ENCODE measurements at places on chromosomes 12 and 14.

DNA sequence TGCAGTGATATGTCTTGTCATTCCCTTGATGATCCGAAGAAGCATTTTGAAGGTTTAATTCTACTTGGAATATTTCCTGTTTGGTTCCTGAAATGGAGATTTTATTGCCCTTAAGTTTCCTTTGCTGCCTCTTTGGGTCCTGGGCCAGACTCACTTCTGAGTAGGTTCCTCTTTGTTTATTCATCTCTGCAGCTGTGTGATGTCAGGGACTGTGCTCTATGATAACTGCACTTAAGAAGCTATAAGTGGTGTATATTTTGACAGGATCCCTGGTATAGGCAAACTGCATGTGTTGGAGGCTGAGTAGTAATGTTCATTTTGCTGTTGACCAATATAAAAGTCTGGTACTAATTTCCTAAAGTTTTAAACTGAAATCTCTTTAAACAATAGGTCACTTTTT lies at the start of gene KLRC4:
KLRC4 (minus strand) TSS at position 366 of the 400 bp plus-strand sequence; CDS start at position 184, 182 bp downstream.
- DNase-seq: no peak

DNA sequence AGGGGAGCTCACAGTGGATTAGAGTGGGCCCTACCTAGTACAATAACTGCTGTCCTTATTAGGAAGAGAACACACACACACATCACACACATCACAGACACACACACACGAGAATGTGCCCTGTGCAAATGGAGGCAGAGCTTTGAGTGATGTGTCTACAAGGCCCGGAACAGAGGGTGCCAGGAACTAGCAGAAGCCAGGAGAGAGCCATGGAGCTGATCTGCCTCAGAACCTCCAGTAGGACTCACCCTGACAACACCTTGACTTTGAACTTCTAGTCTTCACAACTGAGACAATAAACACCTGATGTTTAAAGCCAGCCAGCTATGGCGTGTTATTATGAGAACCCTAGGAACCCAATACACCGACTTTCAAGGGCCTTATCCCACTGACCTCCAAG lies 29.7 kb upstream of the FKBP4 start:
- no peak for DNase-seq

DNA sequence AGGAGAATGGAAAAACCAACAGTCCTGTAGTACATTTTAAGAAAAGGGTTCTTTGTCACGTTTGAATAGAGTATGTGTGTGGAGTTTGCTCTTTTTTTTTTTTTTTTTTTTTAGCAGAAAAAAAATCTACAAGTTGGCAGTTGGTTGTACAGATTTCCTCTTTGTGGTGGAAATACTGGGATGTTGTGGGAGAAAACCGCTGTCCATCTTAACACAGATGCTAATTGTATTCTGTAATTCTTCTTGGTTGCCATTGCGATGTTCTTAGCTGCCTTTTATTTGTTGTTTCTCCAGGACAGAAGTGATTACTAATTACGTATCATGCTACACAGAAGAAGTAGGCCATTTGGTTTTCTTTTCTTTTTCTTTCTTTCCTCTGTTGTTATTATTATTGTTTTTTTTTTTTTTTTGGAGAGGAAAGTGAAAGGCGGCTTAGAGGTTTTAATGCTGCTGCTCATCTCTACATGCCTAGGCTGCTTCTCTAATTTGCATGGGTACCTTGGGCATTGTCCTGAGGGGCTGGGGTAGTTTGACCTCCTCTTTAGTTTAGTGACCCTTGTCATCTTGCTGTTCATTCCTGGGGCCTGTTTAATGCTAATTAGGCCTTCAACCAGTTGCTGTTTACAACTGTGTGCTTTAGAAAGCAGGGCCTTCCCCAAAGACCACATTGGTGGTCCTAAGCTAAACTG lies 94.7 kb downstream of the TMTC2 start:
- DNase-seq: no peak

- DNase-seq: no peak
Measured at GRCh38 chr12:3947781-3948180, 74.6 kb upstream of the PARP11 start.

GRCh38 chr12:82314406-82314892 lies 43.7 kb downstream of the CCDC59 start:
- no peak for DNase-seq

DNA sequence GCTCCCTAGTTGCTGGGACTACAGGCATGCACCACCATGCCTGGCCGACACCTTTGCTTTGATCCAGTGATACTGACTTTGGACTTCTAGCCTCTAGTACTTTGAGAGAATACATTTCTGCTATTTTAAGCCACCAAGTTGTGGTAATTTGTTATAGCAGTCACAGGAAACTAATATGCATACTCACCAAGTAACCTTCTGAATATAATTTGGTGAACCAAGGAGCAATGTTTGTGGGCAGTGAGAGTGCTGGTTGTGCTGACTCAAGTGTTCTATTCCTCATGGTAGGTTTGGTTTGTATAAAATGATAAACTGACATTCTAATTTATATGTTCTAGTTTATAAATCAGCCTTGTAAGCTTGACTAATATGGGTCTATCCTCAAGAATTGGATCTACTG lies 42.4 kb upstream of the MMP19 start:
- no peak for DNase-seq

DNA sequence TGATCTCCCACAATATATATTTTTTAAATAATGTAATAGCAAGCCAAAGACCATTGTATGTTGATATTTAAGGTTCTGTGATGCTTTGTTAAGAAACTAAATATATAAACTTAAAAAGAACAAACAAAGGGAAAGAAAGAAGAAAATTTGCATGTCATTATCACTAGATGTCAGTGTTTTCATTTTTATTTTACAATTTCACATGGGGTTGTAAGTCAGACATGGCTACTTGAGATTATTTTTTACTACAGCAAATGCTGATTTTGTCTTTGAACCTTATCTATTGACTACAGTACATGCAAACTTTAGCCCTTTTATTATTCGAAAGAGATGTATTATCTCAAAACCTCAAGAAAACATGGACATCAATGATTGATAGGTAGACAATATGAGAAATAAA lies 36.1 kb downstream of the SLCO1C1 start:
- no peak for DNase-seq

- DNase-seq: no peak
Measured at GRCh38 chr14:77955816-77956484, 156.0 kb downstream of the ADCK1 start.

DNA sequence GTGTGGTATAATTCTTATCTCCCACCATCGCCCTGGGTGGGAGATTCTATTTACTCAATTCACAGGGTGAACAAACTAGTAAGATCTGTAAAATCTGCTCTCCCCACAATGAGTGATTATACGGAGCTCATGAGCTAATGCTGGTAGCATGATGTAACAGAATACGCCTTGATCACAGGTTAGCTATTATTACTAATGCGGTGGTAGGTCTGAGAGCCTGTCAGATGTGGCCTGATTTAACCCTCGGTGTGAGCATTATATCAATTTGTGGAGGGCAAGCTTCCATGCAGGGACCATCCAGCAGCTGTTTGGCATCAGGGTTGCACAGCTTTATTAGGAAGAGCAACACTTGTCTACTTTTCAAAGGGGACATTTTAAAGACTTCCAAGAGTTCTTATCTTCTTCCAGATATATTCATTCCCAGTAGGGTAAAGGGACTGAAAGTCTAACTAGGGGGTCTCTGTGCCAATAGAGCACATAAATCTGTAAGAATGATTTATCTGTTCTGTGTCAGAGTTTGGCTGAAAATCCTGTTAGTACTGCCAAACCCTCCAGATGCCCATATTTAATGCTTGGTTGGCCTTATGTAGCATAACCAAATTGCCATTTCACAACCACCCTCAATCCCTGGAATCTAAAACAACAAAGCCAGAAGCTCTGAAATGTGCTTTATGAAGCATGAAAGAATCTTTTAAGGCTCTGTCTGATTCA lies 18.7 kb downstream of the TSHR start:
- no peak for DNase-seq

GRCh38 chr12:56626701-56627100 lies 3.4 kb downstream of the BAZ2A start:
- no peak for DNase-seq

DNA sequence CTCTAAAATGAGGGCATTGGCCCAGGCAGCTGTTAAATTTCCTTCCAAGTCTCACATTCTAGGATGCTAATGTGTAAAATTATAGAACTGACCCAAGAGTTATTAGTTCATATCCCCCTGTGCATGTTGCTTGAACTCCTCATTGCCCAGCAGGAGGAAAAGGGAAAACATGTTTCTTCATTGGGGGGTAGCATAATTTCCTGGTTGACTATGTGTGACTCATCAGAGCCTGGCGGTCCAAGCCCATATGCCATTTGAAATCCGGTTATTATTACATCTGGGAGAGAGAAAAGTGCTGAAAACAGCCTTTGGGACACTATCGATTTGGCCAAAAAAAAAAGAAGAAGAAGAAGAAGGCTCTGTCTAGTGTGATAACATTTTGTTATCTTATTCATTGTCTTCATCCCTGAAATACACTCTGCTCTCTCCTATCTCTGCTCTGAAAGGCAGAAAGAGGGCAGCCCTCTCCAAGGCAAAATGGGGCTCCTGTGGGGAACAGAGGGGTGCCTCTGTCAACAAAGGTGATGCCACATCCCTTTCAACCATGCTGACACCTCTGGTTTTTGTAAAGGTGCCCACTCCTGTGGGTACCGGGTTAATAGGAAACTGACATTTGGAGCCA lies 114.2 kb downstream of the DAD1 start:
- DNase-seq: no peak

DNA sequence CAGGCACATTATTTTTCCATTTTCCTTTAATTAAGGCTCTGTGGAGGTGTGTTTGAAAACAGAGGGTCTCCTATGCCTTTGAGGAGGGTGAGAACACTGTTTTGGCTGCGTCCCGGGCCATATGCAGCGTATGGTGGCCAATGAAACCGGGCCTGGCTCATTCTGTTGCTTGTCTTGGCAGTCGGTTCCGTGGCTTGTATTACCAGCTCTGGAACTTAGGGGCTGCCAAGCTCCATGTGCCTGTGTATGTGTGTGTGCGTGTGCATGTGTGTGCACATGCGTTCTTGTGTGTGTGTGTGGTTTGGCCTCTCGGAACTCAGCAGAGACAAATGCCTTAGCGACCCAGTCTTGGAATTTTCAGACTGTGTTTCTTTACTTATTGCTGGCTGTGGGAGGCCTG lies 2.7 kb downstream of the JDP2 start:
- DNase-seq: no peak

- no peak for DNase-seq
Measured at GRCh38 chr12:119222222-119222951, 43.7 kb downstream of the HSPB8 start.

DNA sequence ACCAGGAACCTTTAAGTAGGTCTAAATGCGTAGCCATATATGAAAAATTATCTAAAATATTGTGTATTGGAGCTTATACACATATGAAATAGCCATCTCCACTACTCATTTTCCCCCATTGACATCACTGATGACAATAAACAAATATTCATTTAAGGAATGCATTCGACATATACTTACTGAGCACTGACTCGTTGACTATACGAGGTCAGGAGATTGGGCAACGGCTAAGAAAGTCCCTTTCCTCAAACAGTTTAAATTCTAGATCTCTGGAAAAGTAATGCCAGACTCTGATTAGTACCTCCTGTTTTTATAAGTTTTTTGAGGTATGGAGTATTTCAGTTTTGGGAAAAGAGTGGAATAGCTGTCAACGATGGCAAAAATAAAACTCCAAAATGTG lies 139.4 kb upstream of the DIO2 start:
- DNase-seq: no peak

DNA sequence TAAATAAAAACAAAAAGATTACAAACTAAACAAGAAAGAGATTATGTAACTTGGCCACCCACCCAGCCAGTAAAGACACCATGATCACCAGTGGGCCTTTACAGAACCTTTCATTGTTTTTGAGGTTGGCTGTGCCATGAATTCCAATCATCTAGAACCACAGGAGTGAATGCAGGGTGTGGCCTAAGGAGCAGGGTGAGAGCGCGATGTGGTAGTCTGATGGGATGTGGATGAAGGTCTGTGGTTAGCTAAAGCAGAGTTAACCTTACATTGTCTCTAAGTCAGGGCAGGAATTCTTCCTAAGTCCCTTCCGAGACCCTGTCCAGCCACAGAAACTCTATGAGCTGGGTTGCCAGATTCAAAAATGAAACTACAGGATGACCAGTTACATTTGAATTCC lies 54.0 kb upstream of the CDKN3 start:
- no peak for DNase-seq

GRCh38 chr14:49640540-49641417 lies 5.7 kb upstream of the DNAAF2 start:
- DNase-seq: no peak

GRCh38 chr12:46442738-46443137 lies 70.2 kb upstream of the SLC38A2 start:
- no peak for DNase-seq

GRCh38 chr12:51592034-51592705 lies 1.1 kb downstream of the SCN8A start:
- no peak for DNase-seq

- no peak for DNase-seq
Measured at GRCh38 chr12:111337371-111337770, 31.5 kb downstream of the PHETA1 start.

DNA sequence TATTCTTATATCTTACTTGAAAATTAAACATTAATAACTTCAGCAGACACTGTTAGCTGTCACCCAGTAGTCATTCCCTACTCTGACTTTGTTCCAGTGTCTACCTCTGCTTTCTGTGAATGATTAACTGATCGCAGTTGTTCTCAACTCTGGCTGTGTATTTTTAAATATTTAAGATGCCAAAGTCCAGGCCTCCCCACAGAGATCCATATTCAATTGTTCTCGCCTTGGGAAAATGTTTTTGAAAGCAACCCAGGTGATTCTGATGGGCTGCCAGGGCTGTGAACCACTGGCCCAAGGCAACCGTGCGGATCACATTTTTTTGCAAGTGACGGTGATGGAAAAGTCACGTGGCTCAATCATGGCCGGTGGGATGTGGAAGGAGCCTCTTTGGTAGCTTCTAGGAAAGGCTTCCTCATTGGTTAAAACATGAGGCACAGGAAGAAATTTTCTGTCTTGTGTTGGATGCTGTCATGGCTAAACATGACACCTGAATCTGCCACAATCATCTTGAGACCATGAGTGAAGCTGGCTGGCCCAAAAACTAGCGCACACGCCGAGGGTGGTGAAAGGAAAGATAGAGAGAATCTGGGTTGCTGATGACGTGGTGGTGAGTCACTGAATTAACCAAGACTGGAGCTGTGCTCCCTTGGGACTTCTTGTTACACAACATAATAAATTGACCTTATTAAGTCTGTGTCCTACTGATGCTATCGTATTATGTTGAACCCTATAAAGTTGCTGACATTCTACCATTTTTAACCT lies 37.2 kb downstream of the RDH12 start:
- DNase-seq: peak; percentile 40

Measured in H54 (cell line).